ENCODE measurements at places on chromosomes 7 and 10.

- no peak for DNase-seq
Measured at GRCh38 chr10:100506596-100507356, 12.9 kb downstream of the SEC31B start.

GRCh38 chr10:64503429-64503828 is 982.2 kb downstream of the REEP3 start:
- DNase-seq: no peak

DNA sequence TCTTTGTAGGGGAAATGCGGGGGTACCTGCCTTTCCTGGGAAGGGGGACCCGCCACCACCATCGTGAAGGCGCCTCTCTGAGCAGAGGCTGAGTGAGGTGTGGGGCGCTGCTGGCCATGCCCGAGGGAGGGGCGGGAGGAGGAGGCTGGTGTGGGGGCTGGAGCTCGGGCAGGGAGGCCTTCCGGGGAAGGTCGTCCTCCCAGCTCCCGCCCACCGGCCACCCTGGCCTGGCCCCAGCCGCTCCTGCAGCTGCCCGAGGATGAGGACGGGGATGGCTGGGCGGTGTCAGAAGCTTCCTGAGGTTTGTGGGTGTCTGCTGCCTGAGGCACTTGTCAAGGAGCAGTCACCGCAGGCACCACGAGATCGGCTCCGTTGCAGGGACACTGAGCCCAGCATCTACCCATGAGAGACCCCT is 11.4 kb downstream of the PWWP2B start:
- DNase-seq: no peak

- DNase-seq: no peak
Measured at GRCh38 chr7:140440593-140440992, 36.7 kb downstream of the RAB19 start.

GRCh38 chr7:64618785-64619456 is 47.0 kb upstream of the ZNF107 start:
- DNase-seq: no peak

DNA sequence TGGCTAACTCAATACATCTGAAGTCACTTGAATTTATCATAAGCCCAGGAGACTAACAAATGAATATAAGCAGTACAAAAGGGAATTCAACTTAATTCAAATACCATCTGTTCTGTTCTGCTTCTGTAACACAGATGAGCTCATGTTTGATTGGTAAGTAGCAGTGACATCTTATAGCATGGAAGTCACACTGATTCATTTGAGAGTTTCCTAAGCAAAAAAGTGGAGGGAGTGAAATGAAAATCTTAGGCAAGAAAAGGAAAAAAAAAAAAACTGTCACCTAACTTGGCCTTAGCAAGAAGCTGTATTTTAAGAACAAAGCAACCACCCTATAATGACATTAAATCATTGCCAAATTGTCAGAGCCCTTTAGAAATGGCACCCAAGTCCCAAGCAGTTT is 49.5 kb downstream of the SMURF1 start:
- no peak for DNase-seq

DNA sequence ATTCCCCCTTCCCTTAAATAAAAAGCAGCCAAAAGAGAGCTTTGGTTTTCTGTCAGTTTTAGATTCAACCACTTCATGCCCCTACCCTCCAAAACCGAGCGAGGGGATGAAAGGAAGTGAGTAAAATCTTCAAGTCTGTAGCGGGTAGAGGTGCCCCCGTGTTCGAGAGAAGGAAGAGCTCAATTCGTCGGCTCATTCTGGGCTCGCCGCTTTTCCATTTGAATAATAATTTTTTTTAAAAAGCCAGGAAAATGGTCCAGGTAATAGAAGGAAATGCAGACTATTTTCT is 436.2 kb upstream of the GALNT17 start:
- DNase-seq: no peak

DNA sequence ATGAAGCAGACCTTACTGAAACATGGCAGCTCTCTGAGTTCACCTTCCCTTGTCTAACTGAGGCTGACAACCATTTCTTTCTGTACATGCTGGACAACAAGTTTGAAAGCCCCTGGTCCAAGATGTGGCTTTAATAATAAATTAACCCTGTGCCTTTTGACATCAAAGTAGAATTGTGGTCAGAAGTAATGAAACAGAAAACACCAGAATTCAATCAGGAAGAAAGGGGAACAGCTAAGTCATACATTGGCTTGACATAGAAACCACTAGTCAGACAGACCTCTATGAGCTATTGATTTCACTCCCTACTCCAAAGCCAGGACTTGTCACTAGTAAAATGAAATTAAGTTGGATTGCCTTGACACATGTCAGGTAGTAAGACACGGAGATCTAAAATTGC is 175.2 kb upstream of the ASAH2 start:
- DNase-seq: no peak

- no peak for DNase-seq
Measured at GRCh38 chr10:124698545-124699469, 45.4 kb downstream of the FAM53B start.

- no peak for DNase-seq
Measured at GRCh38 chr10:30158325-30158960, 99.1 kb upstream of the JCAD start.

DNA sequence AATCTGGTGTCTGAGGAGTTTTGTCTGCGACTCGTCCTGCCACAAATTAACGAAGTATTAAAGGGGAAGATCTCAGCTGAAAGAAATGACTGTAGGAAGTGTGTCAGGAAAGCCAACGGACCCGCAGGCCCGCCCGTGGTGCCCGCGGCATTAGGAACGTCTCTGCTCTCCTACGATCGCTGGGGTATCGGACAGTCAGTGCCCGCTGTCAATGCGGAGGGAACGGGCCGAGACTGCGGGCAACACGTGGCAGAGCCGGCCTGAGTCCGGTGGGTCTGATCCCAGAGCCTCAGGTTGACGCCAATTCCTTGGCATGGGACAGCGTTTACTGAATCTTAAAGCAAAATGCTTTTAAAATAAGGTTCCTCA is 128.7 kb downstream of the KBTBD2 start:
- no peak for DNase-seq

DNA sequence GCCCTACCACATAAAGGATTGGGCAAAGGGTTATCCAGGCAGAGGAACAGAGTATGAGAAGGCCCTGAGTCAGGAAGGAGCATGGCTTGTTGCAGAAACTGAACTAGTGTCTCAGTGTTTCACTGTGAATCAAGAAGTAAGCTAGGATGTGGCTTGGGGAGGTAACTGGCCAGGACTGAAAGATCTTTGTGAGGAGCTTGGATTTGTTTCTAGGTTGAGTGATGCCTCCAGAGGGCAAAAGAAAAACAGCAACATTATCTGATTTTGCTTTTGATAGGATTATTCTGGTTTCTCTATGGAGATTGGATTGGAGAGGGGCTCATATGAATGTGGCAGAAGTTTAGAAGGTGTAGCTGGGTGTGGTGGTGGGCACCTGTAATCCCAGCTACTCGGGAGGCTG is 137.9 kb upstream of the HDAC9 start:
- DNase-seq: no peak

- DNase-seq: peak; percentile 22
Measured at GRCh38 chr10:79443338-79444198, 1.9 kb downstream of the ZCCHC24 start.

DNA sequence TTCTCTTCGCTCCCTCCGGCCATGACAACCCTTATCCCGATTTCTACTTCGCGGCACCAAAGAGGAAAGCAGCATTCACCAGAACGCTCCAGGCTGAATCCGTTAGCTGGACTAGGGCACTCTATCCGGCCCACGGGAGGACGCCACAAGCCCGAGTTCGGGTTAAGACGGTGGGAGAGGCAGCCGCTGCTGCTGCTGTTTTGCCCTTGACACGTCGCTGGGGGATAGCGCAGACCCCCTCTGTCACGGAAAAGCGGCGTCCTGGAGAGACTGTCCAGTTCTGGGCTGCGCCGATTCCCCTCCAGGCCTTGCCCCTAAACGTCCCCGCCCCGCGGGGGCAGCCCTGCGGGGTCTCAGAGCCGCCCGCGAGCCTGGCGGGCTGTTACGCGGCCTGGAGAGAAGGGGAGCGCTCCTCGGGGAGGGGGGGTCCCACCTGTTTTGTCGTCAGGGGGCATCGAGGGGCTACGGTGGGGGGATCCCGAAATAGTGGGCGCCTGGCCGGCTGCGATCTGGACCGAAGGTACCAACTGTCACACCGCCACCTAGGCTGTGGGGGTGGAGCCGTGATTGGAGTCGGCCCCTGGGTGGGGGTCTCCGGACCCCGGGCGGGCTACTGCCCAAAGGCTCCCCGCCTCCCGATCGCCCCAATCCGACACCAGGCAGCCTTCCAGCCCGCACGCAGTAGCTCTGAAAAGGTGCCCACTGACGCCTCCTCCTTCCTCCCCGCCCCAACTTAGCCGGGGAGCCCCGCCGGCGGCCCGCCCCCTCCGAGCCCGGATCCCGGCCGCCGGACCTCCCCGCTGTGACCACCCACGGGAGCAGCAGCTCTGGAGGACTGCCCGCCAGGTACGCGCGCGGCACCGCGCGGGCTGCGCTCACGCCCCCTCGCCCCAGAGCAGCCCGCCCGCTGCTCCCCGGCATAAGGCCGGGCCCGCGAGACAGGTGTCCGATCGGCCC is 772 bp downstream of the SGMS1 start:
- DNase-seq: no peak

DNA sequence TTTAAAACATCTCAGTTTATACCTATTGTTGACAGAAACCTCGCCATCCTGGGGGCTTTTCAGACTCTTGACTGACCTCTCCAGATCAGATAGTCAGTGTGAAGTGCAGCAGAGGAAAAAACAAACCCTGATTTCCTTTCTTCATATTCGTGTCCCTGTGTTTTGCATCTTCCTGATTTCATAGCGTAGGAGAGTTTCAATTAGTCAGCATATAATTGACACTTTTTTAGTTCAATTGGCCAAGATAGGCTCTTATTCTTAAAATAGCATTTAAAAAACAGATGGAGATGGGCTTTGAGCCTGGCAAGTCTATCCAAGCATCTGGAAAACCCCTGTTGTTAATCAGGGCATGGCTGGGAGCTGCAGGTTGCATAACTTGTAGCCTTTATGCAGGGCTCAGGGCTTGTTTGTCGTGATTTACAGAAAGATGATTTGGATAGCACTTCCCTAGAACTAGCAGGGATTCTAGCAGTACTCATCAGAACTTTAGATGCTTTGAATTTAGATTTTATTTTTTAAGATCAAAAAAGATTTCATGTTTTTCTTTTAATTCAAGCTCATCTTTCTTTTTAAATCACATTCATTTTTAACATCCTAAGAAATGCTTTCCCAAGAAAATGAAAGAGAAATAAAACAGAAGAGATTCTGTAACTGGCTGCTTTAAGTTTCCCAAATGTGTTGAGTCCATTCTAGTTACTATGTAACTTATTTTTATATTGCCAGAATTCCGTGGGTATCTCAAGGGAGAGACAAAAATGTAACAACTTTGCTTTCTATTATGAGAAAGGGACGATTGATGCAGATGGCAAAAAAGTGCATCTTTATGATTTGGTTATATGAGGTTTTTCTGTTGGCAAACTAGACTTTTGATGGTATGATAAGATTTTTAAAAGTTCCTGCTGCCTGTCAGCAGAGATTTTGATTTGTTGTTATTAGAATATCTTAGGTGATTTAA is 270.8 kb upstream of the FZD8 start:
- no peak for DNase-seq

DNA sequence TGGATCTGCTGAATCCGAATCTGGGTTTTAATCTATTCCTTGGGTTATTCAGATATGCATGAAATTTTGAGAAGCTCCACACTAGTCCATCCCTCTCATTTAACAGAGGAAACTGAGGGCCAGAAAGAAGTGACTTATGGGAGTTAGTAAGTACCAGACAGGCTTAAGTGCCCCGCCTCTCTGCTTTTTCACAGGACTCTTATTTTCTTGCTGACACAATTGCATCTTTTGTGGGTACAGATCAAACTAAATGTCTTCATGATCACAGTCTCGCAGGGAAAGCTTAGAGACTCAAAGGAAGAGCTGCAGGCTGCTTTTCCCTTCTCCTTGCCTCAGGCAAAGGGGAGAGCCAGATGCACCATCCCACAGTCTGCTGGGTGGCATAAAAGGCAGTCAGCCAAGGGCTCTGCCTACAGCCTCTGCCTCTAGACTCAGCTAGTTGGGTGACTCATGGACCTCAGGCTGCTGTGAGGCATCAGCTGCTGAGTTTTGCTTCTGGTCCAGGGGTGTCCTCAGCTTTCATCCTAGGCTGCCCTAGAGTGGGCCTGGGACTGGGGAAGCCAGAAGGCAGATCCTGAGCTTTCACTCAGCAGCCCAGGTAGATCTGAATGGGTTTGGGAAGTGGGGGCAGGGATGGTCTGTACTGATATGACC is 11.6 kb downstream of the GOLGA7B start:
- DNase-seq: no peak

- no peak for DNase-seq
Measured at GRCh38 chr10:48905311-48905710, 34.3 kb downstream of the LRRC18 start.

DNA sequence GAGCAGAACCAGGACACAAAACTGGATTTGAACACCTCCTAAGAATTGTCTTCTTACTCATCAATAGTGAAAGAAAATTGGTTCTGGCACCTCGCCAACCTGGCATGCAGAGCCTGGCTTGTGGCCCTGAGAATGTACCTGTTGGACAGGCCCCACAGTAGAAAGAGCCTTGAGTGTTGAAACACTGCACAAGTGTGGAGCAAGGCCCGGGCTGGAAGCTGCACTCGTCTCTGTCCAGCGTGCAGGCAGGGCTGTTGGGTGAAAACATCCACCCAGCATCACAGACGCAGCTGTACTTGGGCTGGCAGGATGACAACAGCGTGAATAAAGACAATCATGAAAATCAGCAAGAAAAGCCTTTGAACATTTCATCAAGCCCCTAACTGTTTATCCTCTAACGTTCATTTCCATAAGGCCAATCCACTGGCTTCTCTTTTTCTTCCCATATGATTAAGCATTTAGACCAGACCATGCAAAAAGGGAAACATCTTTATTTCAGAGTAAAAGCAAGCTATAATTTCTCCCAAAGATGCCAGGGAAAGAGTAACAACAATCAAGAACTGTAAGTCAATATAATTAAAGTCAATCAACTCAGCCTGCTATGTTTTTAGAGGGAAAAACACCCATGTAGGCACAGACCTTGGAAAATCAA is 15.6 kb downstream of the CUBN start:
- DNase-seq: no peak

- DNase-seq: no peak
Measured at GRCh38 chr10:78686444-78687060, 382.2 kb upstream of the ZMIZ1 start.

DNA sequence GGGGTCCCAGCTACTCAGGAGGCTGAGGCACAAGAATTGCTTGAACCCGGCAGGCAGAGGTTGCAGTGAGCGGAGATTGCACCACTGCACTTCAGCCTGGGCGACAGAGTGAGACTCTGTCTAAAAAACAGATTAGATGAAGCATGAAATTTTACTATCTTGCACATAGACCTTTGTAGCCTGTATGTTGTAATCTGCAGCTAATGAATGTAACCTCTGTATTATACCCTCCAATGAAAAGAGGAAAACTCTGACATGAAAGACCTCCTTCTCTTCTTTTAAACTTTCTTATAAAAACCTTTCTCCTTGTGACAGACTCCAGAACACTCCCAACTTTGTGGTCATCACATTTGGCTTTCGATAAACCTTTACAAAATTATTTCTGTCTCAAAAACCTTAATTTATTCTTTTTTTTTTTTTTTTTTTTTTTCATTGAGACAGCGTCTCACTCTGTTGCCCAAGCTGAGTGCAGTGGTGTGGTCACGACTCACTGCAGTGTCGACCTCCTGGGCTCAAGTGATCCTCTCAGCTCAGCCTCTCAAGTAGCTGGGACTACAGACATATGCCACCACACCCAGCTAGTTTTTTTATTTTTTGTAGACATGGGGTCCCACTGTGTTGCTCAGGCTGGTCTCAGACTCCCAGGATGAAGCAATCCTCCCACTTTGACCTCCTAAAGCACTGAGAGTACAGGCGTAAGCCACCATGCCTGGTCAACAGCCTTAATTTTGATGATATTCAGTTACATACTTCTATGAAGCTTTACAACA is 97.4 kb downstream of the SVOPL start:
- no peak for DNase-seq

- DNase-seq: no peak
Measured at GRCh38 chr7:30226614-30227268, 57.7 kb upstream of the ZNRF2 start.

Data from omental fat pad (tissue), 4 donors.